ENCODE measurements at places on chromosomes 1 and 21. TPM values are rescaled to one million over a fixed set of nuclear protein-coding genes. Genes with fewer than 3 reads are reported as not detected.

DNA sequence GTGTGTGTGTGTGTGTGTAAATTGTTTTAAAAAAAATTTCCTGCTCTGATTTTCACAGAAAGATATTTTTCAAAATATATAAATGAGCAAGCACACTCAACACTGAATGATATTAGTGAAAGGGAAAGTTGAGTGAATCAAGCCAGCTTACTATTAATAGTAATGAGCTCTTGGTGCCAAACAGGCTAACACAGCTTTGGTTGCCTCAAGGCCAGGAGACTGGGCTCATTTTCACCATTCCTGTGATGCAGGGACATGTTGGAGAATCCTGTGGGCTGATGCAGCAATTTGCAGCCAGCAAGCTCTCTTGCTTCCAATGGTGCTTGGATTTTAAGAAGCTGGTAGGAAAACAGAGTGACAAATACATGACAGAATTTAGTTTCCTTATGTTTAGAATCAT is 30.2 kb downstream of the PLA2G4A start:
- H3K4me3 ChIP-seq: no peak overlapping the region
- no peak overlapping the region for H3K27ac ChIP-seq
- no peaks in the 10 kb centered on the region for H3K36me3 ChIP-seq

Gene FAM43B
- 0.29 TPM for total RNA-seq

GRCh38 chr1:219041141-219041540 is 132.5 kb upstream of the LYPLAL1 start:
- peak overlapping the region; percentile 58 for H3K4me3 ChIP-seq
- H3K27me3 ChIP-seq: no peaks in the 10 kb centered on the region
- no peaks in the 10 kb centered on the region for H3K4me1 ChIP-seq
- no peak for DNase-seq

DNA sequence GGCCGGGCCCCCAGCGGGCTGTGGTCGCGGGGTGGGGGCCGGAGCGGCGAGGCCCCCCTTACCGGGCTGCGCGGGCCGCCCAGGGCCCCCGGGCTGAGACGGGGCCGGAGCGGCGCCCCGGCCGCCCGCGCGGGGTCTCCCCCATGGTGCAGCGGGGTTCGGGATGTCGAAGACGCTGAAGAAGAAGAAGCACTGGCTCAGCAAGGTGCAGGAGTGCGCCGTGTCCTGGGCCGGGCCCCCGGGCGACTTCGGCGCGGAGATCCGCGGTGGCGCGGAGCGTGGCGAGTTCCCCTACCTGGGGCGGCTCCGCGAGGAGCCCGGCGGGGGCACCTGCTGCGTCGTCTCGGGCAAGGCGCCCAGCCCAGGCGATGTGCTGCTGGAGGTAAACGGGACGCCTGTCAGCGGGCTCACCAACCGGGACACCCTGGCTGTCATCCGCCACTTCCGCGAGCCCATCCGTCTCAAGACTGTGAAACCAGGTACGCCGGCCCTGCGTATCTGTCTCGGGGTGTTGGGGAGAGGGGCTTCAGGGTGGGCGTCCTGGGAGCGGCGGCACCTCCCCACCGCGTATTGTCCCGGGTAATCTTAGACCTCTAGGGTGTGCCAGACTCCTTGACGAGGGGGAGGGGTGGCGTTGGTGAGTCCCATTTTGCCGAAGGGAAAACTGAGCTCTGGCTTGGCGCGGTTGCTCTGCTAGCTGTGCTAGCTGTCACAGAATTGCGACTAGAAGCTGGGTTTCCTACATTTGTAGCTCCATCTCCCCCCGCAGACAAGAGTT is 745 bp downstream of the MAGI3 start:
- DNase-seq: peak; percentile 81
- no peaks in the 10 kb centered on the region for H3K36me3 ChIP-seq
- H3K27me3 ChIP-seq: no peaks in the 10 kb centered on the region
- peak overlapping the region; percentile 89 for H3K27ac ChIP-seq
- peak overlapping the region; percentile 90 for H3K4me3 ChIP-seq

DNA sequence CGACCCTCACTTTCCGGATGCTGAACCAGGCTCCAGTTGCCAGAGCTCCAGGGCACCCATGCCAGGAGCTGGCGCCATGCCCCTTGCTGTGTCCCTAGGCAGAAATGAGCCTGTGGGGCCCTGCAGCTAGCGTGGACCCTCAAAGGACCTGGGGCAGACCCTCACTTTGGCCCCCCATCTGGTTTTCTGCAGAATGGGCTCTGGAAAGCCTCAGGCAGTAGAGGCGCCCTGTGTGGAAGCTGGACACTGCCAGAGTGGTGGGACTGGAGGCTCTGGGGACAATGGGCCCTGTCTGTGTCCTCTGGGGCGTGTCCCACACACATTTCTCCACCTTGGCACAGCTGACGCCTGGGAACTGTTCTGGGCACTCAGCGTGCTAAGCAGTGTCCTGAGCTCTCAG is 6.3 kb upstream of the AURKAIP1 start:
- no peaks in the 10 kb centered on the region for H3K4me1 ChIP-seq
- H3K27ac ChIP-seq: no peak overlapping the region
- H3K4me3 ChIP-seq: no peak overlapping the region
- no peak for DNase-seq
- peaks cover 17% of the 10 kb centered on the region for H3K36me3 ChIP-seq

DNA sequence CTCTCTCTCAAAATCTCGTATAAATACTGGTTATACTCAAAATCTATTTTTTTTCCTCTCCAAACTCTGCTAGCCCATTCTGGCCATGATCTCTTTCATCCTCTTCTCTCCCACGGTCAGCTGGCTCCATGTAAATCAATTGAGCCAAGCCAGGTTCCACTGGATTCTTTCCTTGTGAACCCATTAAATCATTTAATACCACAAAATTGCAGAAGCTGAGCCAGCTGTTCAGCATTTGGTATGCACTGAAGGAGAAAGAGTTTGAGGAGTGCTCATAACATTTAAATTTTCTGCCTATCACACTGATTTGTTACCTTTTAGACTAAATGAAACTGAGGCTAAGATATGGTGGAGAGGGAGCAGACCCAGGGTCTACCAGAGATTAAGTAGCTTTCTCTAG is 29.1 kb upstream of the TADA1 start:
- no peaks in the 10 kb centered on the region for H3K4me1 ChIP-seq
- no peaks in the 10 kb centered on the region for H3K36me3 ChIP-seq
- no peak overlapping the region for H3K27ac ChIP-seq
- no peak for DNase-seq
- H3K4me3 ChIP-seq: no peak overlapping the region

GRCh38 chr1:175927944-175928343 is 184.5 kb upstream of the TNR start:
- no peak overlapping the region for H3K27ac ChIP-seq
- peaks cover 8% of the 10 kb centered on the region for H3K4me1 ChIP-seq
- H3K36me3 ChIP-seq: no peaks in the 10 kb centered on the region
- H3K27me3 ChIP-seq: no peaks in the 10 kb centered on the region
- no peak for DNase-seq
- H3K4me3 ChIP-seq: peak overlapping the region; percentile 53

- no peak overlapping the region for H3K27ac ChIP-seq
- no peaks in the 10 kb centered on the region for H3K27me3 ChIP-seq
- no peak overlapping the region for H3K4me3 ChIP-seq
- peaks cover 6% of the 10 kb centered on the region for H3K4me1 ChIP-seq
- peak; percentile 83 for DNase-seq
- H3K36me3 ChIP-seq: no peaks in the 10 kb centered on the region
Observed at GRCh38 chr1:222095606-222096475, 354.0 kb upstream of the DUSP10 start.

DNA sequence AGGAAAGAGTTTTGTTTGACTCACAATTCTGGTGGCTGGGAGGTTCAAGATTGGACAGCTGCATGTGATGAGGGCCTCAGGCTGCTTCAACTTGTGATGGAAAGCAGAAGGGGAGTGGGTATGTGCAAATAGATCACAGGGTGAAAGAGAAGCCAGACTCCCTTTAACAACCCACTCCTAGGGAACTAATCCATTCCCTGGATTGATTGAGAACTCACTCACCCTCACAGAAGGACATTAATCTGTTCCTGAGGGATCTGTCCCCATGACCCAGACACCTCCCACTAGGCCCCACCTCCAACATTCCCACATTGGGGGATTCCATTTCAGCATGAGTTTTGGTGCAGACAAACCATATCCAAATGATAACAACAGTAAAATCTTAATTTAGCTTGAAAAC is 25.6 kb downstream of the UBE2T start:
- no peak overlapping the region for H3K27ac ChIP-seq
- no peaks in the 10 kb centered on the region for H3K4me1 ChIP-seq
- no peak overlapping the region for H3K4me3 ChIP-seq
- no peaks in the 10 kb centered on the region for H3K27me3 ChIP-seq

Gene KRTAP19-1
- total RNA-seq: not detected

DNA sequence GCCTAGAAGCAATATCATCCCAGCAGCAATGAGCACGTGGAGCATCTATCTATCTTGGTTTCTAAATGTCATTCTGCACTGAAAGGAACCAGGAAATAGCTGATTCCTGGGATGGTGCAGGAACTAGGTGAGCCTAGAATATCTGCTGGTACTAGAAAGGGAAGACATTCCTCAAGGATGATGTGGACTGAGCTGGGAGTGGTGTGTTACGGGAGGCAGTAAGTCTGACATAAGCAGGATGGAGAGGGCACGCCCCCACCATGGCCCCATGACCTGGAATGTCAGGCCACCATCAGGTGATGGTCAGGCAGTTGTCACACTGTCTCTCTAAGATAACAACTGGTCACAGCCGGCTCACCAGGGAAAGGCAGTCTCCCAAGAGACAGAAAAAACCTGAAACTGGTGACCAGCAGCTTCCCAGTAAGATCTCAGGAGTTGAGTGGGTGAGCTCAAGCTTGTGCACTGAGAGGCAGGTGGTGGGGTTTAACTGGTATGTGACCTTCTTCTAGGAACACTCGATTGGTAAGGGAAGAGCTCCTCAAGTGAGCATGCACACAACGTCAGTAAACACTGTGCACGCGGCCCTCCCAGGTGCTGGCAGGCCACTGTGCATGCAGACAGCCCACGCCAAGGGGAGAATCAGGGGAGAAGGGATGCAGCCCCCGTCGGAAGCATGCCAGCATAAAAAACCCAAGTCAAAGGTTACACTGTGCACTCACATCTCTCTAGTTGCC is 148.7 kb downstream of the ADSS2 start:
- no peaks in the 10 kb centered on the region for H3K36me3 ChIP-seq
- DNase-seq: peak; percentile 64
- H3K27me3 ChIP-seq: no peaks in the 10 kb centered on the region
- no peak overlapping the region for H3K4me3 ChIP-seq

Gene OR2W3
- total RNA-seq: 1.0 TPM

DNA sequence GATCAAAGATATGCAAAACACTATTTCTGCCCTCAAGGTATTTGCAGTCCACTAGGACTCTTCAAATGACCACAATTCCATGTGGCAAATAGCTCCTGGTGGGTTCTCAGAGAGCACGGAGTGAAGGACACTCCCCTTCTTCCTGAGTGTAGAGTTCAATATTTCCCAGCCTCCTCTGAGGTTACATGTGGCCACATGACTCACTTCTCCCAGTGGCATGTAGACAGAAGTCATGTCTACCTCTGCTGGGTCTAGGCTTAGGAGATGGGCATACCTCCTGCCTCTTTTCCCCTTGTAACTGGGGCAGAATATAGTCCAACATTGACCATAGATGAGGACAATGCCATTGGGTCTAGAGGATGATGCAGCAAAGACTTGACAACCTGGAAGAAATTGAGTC is 191.4 kb downstream of the MIS18A start:
- no peak for DNase-seq
- H3K27me3 ChIP-seq: no peaks in the 10 kb centered on the region
- H3K4me3 ChIP-seq: no peak overlapping the region
- no peak overlapping the region for H3K27ac ChIP-seq

- no peaks in the 10 kb centered on the region for H3K27me3 ChIP-seq
- H3K4me3 ChIP-seq: no peak overlapping the region
- DNase-seq: no peak
- H3K27ac ChIP-seq: no peak overlapping the region
- H3K4me1 ChIP-seq: no peaks in the 10 kb centered on the region
Observed at GRCh38 chr1:230594214-230594773, 48.0 kb upstream of the COG2 start.

DNA sequence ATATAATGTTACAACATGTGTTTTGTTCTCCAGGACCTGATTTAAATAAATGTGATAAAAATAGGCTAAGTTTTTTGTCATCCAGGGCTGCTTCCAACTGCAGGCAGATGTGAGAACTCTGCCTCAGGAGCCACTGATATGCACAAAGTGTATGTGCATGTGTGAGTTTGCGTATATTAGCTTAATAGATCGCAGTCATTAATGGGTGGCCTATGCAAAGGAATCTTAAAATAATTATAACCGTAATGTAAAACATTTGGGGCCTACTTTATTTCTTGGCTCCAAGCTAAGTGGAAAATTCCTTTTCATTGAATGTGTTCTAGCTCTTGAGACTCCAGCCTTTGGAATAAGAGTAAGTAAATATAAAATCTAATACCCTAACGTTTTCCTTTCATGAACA is 16.8 kb downstream of the DHX9 start:
- no peak overlapping the region for H3K4me3 ChIP-seq
- H3K27ac ChIP-seq: no peak overlapping the region
- H3K36me3 ChIP-seq: peaks cover 100% of the 10 kb centered on the region
- peaks cover 18% of the 10 kb centered on the region for H3K4me1 ChIP-seq
- DNase-seq: no peak

GRCh38 chr1:162877412-162877811 is 16.4 kb upstream of the CCDC190 start:
- peaks cover 5% of the 10 kb centered on the region for H3K27me3 ChIP-seq
- DNase-seq: no peak
- no peaks in the 10 kb centered on the region for H3K4me1 ChIP-seq
- no peaks in the 10 kb centered on the region for H3K36me3 ChIP-seq
- no peak overlapping the region for H3K4me3 ChIP-seq

- H3K4me3 ChIP-seq: no peak overlapping the region
- peak; percentile 83 for DNase-seq
- H3K27me3 ChIP-seq: peaks cover 97% of the 10 kb centered on the region
- H3K4me1 ChIP-seq: no peaks in the 10 kb centered on the region
- H3K36me3 ChIP-seq: no peaks in the 10 kb centered on the region
Observed at GRCh38 chr1:37752583-37753471, 12.1 kb downstream of the EPHA10 start.

DNA sequence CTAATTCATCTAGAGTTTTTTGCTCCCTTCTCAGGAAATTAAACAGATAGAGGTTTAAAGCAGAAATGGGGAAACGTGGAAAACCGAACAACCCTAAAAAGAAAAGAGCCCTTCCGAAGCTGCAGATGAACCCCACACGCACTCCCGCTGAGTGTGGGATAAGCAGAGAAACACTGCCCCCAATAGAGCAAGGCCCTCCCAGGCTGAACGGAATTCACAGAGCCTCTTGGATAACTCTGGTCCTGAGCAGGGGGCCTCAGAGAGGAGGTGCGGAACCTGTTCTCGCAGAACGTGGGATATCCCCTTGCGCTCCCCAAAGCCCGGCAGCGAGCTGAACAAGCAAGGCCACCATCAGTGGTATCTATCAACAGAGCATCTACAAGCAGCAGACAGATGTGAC is 44.9 kb downstream of the SSBP3 start:
- peaks cover 87% of the 10 kb centered on the region for H3K36me3 ChIP-seq
- H3K27me3 ChIP-seq: no peaks in the 10 kb centered on the region
- H3K27ac ChIP-seq: no peak overlapping the region
- DNase-seq: no peak
- H3K4me1 ChIP-seq: peaks cover 42% of the 10 kb centered on the region

Gene PADI2
- total RNA-seq: 2.0 TPM

All from endodermal cell (in vitro differentiated cells).